ENCODE measurements at places on chromosomes 11 and 22.
A peak's percentile ranks its signal among the peaks of the same experiment; 100 is the strongest.

- DNase-seq = no peak
Observed at GRCh38 chr11:59335001-59335400, 23.7 kb upstream of the OR5AN1 start.

DNA sequence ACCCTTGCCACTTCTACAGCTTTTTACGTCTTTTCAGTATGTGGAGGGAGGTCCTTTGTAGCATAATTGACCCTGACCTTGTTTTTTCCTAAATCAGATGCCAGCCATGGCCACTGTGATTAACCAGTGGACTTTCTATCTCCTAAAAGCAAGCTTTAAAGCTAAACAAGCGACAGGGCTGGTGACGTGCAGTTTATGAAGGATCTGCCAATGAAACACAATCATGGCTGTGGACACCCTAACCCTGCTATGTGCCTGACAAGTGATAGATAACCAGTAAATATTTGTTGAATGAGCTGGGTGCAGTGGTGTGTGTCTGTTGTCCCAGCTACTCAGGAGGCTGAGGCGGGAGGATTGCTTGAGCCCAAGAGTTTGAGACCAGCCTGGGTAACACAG is 64.2 kb downstream of the LIF start:
- DNase-seq = no peak

GRCh38 chr22:42387631-42388030 is 44.6 kb downstream of the NFAM1 start:
- DNase-seq = no peak

DNA sequence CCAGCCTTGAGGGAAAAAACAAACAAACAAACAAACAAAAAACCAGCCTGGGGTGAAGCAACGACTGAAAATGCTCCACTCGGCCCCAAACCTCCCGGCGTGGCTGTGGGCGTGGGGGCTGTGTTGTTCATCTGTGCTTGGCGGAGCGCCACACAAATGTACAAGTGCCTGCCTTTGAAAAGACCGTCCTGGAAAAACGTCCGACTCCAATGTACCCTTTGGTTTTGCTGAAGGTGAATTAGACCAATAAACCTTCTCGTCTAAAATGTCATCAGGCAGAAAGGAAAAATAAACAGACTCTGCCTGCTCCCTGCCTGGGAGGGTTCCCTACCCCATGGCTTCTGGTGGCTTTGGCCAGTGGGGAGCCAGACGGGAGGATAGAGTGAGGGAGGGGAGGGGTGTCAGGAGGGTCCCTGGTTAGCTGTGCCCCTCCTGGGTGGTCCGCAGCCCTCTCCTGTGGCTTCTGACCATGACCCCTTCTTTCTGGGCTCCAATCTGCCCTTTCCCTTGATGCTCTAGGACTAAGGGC is 93.9 kb downstream of the TRMU start:
- no peak for DNase-seq

GRCh38 chr11:67538306-67538705 is 15.1 kb upstream of the CABP2 start:
- no peak for DNase-seq

DNA sequence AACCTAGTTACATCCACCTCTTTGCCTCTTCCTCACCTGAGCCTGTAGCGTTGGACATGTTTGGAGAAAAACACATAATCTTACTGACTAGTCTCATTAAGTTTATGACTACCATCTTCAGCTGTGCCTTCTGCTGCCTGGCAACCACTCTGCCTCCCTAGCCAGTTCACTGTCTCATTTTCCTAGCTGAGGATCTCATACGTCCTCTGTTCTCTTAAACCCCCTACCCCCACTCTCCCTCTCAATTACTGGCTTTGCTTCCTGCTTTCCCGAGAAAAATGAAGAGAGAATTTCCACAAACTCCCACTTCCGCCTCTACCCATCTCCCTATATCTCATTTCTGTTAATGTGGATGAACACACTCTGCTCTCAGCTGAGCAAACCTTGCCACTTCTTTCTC is 239.3 kb upstream of the POU2AF2 start:
- DNase-seq = no peak

DNA sequence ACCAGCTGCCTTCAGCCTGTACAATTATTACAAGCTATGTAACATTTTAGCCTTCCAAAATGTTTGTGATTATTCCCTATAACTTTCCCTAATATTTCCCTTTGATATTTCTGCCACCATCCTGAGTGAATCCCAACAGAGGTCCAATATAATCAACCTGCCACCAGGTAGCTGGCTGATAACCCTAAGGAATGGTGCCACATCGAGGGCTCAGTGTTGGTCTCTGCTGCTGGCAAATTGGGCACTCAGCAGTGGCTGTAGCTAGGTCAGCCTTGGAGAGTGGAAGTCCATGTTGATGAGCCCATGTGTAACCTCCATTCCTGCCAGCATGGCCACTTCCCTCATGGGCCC is 121.2 kb downstream of the ZNF280B start:
- DNase-seq = no peak

- DNase-seq = peak; percentile 5
Observed at GRCh38 chr11:17648528-17648927, 70.8 kb upstream of the MYOD1 start.

GRCh38 chr11:80355251-80355650 is 914.4 kb upstream of the TENM4 start:
- no peak for DNase-seq

GRCh38 chr11:76315182-76315853 is 65.6 kb downstream of the THAP12 start:
- DNase-seq = no peak

- DNase-seq = no peak
Observed at GRCh38 chr11:69249311-69250185, 44.4 kb upstream of the MYEOV start.

- no peak for DNase-seq
Observed at GRCh38 chr11:89922195-89922660, at the start of gene TRIM49D1. TSS of gene TRIM49D1 (minus strand) at chr11:89922245. CDS start at chr11:89917710, 4,535 bp downstream.

GRCh38 chr11:84261707-84262106 is 975.5 kb upstream of the CCDC90B start:
- no peak for DNase-seq

DNA sequence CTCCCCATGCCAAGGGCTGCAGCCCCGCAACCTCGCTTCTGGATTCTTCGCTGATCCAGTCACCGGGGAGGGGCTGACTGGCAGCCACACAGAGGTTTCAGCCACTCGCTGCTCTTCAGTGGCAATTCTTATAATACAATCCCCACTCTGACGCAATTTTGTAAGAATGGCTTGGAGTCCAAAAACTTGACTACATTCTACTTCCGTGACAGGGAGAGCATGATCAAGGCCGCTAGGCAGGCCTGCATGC is 14.9 kb downstream of the PPM1F start:
- no peak for DNase-seq

GRCh38 chr11:20489948-20490347 is 102.4 kb downstream of the PRMT3 start:
- DNase-seq = no peak

DNA sequence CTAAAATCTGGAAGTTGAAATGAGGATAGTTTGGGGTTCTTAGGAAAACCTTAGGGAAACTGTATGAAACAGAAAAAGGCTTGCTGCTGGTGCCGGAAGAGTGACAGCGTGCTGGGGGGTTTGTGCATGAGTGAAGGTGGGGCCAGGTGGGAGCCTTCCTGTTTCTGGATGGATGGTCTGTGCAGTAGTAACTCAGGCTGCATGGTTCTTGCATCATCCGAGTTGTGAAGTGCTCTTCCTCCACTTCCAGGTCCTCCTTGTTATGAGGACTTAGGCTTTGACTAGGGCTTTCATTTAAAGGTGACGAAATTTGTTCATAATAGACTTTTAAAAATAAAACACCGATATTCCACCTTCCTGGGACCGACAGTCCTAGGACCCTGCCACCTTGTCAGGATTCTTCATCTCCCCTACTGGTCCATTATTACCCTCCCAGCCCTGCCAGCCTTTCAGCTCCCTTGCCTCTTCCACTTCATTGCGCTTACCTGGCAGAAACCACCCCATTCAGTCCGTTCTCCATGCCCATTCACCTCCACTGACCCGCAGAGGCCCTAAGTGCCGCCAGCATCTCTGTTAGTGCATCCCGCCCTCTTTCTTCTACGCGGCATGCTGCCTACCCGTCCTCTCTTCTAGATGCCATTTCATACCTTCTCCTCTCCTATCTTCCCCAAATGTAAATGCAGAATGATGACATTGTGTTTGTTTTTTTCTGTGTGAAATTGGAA is 47.3 kb downstream of the PPFIA1 start:
- DNase-seq = no peak

DNA sequence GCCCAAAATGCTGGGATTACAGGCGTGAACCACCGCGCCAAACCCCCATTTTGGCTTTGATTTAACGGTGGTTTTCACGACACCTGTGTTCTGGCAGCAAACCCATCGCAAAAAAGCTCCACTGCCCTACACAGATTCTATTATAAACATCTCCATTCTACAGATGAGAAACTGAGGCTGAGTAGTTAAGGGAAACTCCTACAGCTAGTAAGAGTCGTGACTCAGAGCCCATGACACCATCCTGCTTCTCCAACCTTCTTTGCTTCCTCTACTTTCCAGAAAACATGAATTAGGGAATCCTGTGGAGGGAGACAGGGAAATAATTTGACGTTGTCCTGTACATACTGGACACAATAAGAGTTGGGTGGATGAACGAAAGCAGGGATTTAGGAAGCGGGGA is 429 bp upstream of the SNX15 start:
- DNase-seq = no peak

DNA sequence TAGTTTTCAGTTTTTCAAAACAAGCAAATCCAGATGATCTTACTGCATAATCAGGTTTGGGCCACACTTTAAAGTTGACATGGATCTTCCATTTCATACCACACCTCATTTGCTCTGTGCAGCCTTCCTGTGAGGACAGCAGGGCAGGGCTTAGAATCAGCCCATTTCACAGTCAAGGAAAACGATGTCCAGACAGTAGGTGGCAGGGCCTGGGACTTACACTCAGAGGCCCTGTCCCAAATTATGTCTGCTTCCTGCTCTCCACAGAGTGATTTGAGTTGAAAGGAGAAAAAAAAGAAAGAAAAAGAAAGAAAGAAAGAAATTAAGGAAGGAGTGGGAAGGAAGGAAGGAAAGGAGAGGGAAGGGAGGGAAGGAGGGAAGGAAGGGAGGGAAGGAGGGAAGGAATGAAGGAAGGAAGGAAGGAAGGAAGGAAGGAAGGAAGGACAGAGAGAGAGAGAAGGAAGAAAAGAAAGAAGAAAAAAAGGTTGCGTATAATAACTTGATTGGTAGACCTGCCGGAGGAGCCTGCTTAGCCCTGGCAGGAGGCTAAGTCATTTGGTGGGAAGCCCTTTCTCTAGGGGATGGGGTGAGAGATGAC is 23.6 kb downstream of the TSKU start:
- DNase-seq = no peak

- DNase-seq = no peak
Observed at GRCh38 chr11:86047275-86047991, 21.5 kb downstream of the PICALM start.

DNA sequence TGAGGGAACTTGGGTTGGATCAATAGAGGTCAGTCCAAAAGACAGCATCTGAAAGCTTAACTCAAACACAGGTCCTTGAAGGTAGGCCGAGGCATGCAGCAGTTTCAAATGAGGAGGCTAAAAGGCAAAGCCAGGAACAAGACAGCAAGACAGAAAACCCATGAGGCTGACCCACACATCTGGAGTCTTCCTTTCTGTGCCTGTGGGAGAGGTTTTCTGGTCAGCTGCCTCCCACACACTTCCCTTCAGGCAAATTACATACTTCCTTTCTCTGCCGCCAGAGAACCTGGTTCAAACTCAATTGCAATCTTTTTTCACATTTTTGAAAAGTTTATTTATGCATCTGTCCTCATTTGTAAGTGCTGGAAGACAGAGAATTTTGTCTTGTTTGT is 29.8 kb upstream of the CRTAM start:
- DNase-seq = no peak

GRCh38 chr11:68275721-68276507 is 4.1 kb upstream of the C11orf24 start:
- DNase-seq = no peak

GRCh38 chr11:6365659-6366058 is 24.6 kb upstream of the SMPD1 start:
- DNase-seq = no peak

DNA sequence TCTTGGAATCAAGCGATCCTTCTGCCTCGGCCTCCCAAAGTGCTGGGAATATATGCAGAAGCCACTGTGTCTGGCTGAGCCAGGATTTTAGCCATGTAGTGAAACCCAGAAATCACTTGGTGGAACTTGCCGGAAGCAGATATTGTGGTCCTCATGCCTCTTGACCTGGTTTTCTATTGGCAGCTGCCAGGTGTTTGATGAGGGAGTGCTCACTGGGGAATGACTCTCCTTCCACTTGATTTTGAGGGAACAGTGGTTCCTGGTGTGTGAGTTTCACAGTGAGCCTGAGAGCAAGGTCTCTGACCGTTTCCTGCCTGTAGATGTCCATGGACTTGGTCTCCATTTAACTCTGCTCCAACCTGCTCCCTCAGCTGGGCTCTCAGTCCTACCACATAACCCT is 34.7 kb upstream of the ELF5 start:
- DNase-seq = no peak

GRCh38 chr11:72726266-72727220 is 25.7 kb downstream of the ARAP1 start:
- no peak for DNase-seq

DNA sequence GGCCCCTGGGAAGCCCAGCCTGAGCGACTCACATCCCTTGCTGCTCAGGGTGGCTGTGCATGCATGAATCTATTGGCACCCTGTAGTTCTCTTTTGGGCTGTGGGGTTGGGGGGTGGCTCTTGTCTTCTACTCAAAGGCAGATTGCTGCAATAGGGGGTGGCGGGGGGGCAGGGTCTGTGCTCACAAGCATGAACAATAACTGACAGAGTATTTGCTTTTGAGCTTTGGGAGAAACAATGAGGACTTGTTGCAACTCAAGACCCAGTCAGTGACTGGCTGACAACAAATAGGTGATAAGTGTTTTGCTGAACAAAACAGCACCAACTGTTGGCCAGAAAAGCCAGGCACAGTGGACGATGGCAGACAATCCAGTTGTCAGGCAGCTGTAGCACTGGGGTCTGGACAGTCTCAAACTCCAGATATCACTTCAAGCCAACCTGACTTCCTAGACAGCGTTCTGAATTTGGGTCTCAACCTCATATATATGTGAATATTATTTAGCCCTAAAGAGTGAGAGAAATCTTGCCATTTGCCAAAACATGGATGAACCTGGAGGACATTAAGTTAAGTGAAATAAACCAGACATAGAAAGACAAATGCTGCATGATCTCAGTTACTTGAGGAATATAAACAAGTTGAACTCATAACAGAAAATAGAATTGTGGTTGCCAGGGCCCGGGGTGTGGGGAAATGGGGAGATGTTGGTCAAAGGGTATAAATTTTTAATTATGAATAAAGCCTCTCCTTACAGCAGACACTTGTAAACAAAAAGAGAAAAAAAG is 61.7 kb downstream of the ME3 start:
- no peak for DNase-seq

DNA sequence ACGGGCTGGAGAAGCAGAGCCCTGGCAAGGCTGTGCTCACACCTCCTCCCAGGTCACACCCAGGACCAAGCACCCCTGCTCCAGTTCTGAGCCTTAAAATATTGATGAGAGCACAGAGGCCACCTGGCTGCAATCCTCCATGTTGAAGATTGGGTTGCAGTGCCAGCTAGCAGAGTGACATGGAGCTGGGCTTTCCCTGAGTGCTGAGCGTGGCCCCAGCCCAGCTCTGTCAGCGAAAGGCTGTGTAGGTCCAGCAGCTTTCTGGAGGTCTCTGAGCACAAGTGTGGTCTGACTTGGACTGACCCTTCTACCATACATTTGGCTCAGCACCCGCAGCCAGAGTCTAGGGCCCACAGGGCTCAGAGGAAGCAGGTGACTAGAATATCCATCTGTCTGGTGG is 4.0 kb upstream of the CHKA start:
- DNase-seq = no peak

Measured in HEK293T (cell line).